ENCODE measurements at places on chromosomes 3 and 15. TPM values are rescaled to one million over a fixed set of nuclear protein-coding genes. Genes with fewer than 3 reads are reported as not detected.

- no peak for DNase-seq
Observed at GRCh38 chr15:48527517-48527916, 118.0 kb downstream of the FBN1 start.

DNA sequence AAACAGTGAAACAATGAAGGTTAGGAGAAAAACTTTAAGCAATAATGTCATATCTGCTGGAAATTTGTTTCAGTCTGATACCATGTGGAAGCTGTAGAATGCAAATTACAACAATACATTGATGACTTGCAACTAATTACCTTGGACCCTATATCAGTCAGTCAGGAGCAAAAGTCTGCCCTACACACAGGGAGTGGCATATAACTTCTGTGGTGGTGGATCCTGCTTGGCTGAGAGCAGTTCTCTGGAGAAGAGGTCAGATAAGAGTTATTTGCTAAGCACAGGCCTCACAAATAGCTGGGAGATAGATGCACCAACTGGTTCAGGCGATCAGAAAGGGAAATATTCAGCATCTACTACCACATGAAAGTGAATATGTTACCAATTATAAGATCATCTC, 1364.6 kb upstream of the EPHA6 start:
- DNase-seq = no peak

GRCh38 chr3:175227126-175227525, 368.0 kb downstream of the NAALADL2 start:
- DNase-seq = no peak

- no peak for DNase-seq
Observed at GRCh38 chr3:122661633-122662032, 19.0 kb upstream of the PARP14 start.

Gene NOX5
- 0.19 TPM for total RNA-seq

- no peak for DNase-seq
Observed at GRCh38 chr3:17394541-17395155, 347.8 kb downstream of the TBC1D5 start.

- DNase-seq = no peak
Observed at GRCh38 chr3:124597273-124597672, 133.0 kb upstream of the UMPS start.

DNA sequence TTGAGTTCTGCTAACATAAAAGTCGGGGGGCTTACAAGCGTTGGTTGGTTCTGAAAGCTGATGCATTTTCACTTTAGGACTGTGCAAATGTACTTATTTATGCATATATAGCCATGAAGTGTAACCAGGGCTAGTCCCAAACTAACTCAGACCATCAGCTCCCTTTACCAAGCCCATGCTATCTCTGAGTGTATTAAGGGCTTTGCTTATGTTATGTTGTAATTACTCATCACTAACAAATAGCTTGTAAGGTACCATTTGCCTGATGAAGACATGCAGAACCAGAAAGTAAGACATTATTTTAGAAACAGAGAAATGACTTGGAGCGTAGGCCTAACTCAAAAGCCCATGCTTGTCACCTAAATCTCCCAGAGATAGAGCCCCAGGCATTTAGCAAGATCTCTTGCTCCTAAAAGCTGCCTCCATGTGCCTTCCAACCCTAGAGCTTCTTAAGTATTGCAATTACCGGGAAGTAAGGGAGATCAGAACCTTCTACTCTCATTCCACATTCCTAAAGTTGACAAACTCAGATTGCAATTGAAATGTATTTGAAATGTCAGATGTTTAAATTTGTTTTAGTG, 362.9 kb upstream of the RBMS3 start:
- DNase-seq = no peak

GRCh38 chr3:59268170-59268569, 218.3 kb upstream of the CFAP20DC start:
- DNase-seq = no peak

- no peak for DNase-seq
Observed at GRCh38 chr3:144187531-144188210, 216.0 kb downstream of the DIPK2A start.

GRCh38 chr3:12229896-12230295, 59.0 kb upstream of the PPARG start:
- DNase-seq = no peak

Gene LIPH
- total RNA-seq = not detected

- no peak for DNase-seq
Observed at GRCh38 chr3:52217409-52217805, 8.0 kb downstream of the TLR9 start.

Gene SPESP1
- total RNA-seq = 1.5 TPM

Gene NEDD4
- total RNA-seq = 43.4 TPM

DNA sequence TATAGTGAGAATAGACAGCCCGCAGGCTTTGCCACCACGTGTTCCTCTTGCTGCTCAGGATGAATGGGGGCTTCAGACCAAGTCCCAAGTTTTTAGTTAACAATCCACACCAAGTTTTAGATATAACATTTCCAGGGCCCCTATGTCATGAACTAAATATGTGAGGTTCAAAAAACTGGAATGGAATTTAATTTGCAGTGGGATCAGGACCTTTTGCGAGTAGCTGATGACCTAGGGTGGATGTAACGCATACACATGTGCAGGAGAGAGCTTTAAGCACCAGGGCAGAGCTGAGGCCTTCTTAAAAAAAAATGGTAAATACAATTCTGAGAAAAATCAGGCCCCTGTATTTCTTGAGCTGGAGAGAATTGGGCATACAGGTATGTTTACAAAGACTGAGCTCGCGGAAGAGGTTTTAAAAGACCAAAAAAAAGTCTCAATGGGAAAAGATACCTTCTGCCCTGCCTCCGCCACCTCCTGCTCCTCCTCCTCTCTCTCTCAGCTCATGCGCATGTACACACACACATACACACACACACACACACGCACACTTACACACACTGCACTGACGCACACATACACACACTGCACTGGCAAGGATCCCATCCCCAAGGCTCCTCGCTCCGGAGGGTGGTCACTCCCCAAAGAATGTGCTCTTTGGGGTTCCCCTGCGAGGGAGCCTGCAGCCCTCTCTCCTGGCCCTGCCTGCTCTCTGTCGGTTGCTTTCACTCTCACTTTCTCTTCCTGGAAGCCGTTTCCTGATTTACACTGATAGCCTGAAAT, 48.2 kb upstream of the IGF1R start:
- no peak for DNase-seq

GRCh38 chr15:70053001-70053715, 44.6 kb downstream of the TLE3 start:
- no peak for DNase-seq

GRCh38 chr3:5317557-5317956, 130.1 kb downstream of the EDEM1 start:
- DNase-seq = no peak

DNA sequence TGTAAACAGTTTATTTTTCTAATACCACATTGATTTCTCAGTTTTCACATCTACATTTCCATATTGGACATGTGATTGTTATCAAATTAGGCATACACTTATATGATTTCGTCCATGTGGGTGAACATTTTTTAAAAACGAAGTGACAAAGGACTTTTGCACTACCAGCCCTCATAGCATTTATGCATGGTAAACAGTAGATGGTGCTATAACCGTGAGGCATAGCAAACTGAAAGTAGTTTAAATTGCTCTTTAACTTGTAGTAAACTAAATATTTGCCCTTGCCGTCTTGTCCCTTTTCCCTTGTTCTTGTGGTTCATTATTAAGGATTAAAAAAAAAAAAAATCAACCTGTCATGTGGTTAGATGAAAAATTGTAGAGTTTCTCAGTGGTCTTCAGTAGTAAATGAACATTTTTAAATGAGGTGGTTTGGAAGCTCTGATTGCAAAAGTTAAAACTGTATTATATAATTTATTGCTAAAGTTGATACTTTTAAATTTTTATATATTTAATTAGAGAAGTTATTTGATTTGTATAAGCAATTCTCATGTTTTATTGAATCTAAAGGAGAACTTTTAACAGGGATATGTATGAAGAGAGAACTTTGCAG, 24.0 kb downstream of the STX19 start:
- DNase-seq = no peak

- no peak for DNase-seq
Observed at GRCh38 chr3:191330530-191331048, 263 bp upstream of the UTS2B start.

Gene IL17RB
- 0.52 TPM for total RNA-seq

Gene MYZAP
- 4.2 TPM for total RNA-seq

Gene NME9
- not detected for total RNA-seq

DNA sequence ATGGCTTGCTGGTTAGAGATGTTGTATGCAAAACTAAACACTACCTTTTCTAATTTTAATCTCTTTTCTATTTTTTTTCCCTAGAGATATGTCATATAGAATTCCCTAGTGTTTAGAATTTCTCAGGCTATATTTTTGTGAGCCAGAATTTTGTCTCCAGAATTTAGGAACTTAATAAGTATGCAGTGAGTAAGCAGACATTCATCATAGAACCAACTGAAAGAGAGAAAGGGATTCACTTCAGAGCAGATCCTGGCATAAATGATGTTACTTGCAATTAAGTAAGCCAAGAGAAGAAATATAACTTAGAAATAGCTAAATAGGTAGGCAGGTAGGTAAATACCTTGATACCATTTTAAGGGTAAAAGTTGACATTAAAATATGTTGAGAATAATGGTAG, 288.9 kb downstream of the ZNF385D start:
- DNase-seq = no peak

DNA sequence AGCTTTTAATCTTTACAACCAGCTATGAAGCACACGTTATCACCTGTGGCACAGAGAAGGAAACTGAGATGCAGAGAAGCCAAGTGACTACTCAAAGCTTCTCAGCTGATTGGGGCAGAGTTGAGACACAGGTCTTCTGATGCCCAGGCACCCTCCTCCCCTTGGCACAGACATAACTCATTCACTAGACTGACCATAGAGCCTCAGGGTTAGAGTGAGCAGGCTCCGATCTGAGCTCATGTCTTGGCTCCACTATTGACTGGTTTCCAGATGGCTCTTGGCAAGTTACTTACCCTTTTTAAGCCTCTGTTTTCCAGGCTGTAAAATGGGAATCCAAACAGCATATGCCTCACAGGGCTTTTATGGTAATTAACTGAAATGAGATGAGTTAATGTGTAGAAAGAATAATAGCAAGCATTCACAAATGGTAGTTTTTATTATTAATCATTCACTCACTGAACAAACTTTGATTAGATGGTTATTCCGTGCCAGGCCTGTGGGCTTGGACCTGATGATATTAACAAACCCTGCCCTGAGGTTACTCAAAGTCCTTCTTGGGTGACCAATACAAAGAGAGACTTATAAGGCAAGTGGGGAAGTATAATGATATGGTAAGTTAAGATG, 184.3 kb downstream of the ANXA2 start:
- DNase-seq = no peak

All from aorta (tissue), 5 donors.